ENCODE measurements at places on chromosomes 7 and 10.

GRCh38 chr7:105206985-105207384, 181.7 kb downstream of the SRPK2 start:
- no peak for DNase-seq

- no peak for DNase-seq
Measured at GRCh38 chr7:151137791-151138152, 29.7 kb downstream of the GBX1 start.

DNA sequence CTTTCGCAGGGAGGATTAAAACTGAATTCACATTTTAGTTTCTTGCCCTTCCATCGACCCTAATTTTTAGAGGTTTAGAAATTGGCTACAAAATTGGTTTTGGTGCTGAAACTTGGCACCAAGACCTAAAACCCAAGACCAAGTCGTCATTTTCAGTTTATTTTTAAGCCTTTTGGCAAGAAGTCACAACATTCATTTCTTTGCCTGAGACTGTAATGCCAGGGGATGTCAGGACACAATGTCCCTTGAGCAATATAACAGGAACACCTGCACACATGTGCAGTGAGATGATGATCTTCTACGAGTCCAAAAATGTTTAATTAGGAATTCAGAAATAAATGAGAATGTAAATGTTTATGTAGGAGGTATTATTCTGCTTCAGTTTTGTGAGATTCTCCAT, 335.4 kb upstream of the ANKRD30A start:
- DNase-seq, result no peak

DNA sequence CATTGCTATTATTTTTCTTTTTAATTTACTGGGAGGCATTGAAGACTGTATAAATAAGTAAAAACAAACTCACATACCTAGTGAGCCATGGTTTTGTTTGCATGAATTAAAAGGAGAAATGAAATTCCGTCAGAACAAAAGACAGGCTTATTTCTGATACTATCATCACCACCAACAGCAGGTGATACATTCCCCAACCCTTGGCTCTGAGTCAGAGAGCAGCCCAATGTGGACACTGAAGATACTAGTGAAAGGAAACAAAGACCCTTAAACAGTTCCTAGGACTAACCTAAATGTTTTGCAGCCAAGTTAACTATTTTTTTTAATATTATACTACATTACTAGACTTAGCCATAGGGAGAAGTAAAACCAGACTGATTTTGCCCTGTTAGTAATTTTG, 31.6 kb downstream of the CHRM2 start:
- DNase-seq, result no peak

GRCh38 chr10:72740528-72740927, 48.6 kb downstream of the MCU start:
- no peak for DNase-seq

GRCh38 chr10:68561865-68562649, 1.9 kb downstream of the TET1 start:
- DNase-seq, result no peak

DNA sequence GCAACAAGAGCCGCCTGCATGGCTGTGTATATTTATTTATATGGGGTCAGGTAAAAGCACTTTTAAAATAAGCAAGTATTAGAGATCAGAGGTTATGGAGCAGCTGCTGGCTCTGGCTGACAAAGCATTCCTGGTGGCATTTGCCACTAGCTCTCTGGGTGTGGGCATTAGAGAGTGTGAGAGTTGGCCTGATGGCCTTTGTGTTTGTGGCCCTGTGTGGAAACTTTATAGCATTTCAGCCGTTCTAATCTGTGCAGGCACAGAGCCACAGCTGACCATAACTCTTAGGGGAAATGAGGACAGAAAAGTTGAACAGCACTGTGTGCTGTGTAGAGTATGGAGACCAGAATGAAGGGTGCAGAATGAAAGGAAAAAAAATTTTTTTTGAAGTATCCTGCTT, 118.9 kb downstream of the AUTS2 start:
- no peak for DNase-seq

- no peak for DNase-seq
Measured at GRCh38 chr7:144691240-144691639, 144.6 kb downstream of the TPK1 start.

- no peak for DNase-seq
Measured at GRCh38 chr7:155352076-155352752, 54.5 kb downstream of the INSIG1 start.

DNA sequence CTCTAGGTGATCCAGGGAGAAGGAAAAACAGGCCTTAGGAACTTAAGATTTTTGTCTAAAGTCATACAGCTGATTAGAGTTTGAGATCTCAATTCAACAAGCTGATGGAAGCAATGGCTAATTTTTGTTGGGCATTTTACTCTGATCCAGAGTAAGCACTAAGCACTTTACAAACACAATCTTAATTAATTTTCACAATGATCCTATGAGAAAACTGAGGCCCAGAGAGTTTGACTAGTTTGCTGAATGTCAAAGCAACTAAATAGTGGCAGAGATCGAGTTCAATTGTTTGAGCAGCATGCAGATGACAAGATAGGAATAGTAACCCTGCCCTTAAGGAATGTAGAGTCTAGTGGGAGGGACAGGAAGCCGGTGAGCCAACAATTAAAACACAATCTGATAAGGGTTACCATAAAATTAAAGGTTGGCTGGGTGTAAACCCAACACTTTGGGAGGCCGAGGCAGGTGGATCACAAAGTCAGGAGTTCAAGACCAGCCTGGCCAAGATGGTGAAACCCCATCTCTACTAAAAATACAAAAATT, 13.5 kb upstream of the RPEL1 start:
- DNase-seq, result no peak

DNA sequence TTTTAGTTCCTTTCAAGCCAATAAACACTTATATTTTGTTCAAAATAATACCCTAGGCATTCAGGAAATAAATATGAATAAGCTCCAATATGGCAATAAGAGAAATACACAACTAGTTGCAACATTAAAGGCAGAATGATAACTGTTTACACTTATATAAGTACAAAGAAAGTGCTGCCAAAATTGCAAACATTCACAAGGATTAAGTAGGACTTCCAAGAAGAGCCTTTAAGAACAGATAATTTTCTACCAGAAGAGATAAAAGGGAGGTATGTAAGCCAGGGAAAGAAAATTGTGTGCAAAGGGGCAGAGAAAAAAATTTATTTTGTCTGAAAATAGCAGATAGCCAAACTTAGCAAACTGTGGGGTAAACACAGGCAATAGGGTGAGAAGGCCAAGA, 83.8 kb downstream of the CTNNA3 start:
- no peak for DNase-seq

- DNase-seq, result no peak
Measured at GRCh38 chr10:106919871-106920282, 244.6 kb downstream of the SORCS1 start.

GRCh38 chr7:30931161-30931928, 19.7 kb downstream of the AQP1 start:
- DNase-seq, result no peak

GRCh38 chr7:106041140-106041717, 70.9 kb downstream of the SYPL1 start:
- no peak for DNase-seq

DNA sequence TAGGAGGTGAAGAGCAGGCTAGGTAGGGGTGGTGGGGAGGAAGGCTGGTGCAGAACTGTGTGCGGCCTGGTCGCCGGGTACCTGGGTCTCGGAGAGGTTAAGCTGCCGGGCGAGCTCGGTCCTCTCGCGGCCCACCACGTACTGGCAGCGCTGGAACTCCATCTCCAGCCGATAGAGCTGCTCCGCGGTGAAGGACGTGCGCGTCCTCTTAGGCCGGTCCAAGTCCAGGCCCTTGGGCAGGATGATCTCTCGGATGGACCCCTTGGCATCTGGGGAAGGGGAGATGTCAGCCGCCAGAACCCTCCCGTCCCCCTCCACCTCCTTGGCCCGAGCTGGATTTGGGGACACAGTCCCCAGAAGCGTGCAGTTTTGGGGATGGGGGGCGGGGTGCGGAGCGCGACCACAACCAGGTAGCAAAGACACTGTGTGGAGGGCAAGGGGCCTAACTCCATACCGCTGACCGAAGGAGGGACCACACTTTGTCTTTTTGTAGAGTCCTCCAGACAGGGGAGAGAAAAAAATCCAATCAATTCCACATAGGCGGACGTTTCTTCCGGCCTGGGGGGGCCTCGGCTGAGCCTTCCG, 1.6 kb downstream of the VAX1 start:
- no peak for DNase-seq

- no peak for DNase-seq
Measured at GRCh38 chr7:137282043-137282442, 61.5 kb downstream of the PTN start.

DNA sequence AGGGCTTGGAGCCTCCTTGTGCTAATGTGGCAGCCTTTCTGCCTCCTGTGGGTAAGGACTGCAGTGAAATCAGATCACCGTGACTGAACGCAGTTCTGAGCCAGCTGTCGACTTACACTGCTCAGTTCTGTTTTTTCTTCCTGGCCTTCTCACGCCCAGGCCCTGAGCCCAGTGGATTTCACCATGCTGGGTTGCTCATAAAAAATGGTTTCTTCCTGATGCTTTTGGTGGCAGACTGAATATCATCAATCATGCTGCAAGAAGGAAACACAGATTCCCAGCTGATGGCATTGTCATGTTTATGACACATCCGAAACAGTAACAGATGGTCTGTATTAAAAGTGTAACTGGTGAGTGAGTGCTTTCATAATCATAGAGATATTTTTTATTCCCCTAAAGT, 389.6 kb downstream of the GALNT17 start:
- DNase-seq, result no peak

GRCh38 chr10:103814626-103815370, 40.6 kb downstream of the SH3PXD2A start:
- DNase-seq, result no peak

DNA sequence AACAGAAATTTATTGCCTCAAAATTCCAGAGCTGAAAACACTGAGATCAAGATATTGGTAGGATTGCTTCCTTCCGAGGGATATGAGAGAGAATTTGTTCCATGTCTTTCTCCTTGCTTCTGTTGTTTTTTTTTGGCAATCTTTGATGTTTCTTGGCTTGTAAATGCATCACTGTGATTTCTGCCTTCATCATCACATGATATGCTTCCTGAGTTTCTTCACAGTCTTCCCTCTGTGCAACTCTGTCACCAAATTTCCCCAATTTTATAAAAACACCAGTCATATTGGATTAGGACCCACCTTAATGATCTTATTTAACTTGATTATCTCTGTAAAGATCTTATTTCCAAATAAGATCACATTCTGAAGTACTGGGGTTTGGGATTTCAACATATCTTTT, 14.7 kb downstream of the TMEM236 start:
- DNase-seq, result no peak

- no peak for DNase-seq
Measured at GRCh38 chr10:34364253-34365037, 450.7 kb downstream of the PARD3 start.

GRCh38 chr7:133613250-133613790, 360.4 kb downstream of the EXOC4 start:
- DNase-seq, result no peak

- DNase-seq, result peak; percentile 1
Measured at GRCh38 chr10:27319752-27320431, 79.3 kb upstream of the ACBD5 start.

GRCh38 chr10:119025336-119025735, 4.2 kb upstream of the NANOS1 start:
- DNase-seq, result no peak

DNA sequence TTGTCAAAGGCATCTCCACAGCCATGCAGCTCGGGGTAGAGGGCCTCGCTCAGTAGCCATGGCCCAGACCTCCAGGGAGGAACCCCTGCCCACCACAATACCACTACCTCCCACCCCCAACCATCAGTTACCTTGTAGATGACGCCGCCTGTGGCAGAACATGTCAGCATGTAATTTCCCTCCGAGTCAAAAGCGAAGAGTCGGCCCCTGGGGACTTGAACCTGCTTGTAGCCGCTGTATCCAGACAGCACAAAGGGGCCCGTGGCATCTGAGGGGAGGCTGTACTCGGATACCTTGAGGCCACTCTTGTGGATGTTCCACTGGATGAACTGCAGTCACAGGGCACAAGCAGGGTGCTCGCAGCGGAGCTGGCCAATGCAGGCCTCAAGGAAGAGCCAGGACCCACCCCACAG, 16.3 kb upstream of the CYREN start:
- DNase-seq, result no peak

GRCh38 chr10:86969421-86970041, 1.2 kb downstream of the ADIRF start:
- no peak for DNase-seq

- DNase-seq, result no peak
Measured at GRCh38 chr10:113153493-113154102, 203.6 kb downstream of the TCF7L2 start.

DNA sequence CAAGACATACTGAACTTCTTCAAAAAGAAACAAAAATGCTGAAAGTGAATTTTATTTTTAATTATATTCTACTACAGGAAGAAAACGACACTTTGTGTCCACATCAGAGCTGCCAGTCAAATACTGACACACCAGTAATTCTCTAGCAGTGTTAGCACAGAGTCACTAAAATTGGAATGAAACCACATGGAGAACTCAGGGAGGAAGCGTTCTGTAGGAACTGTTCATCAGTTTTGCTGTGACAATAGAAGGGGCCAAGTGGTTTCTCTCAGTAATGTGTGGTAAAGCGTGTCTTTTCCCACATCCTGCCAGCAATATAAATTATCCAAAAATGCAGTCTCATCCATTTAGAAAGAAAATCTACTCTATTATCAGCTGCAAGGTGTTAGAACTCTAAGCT, 683.3 kb downstream of the GRM8 start:
- DNase-seq, result no peak

GRCh38 chr7:140229591-140230515, 53.1 kb upstream of the KDM7A start:
- DNase-seq, result peak; percentile 47

DNA sequence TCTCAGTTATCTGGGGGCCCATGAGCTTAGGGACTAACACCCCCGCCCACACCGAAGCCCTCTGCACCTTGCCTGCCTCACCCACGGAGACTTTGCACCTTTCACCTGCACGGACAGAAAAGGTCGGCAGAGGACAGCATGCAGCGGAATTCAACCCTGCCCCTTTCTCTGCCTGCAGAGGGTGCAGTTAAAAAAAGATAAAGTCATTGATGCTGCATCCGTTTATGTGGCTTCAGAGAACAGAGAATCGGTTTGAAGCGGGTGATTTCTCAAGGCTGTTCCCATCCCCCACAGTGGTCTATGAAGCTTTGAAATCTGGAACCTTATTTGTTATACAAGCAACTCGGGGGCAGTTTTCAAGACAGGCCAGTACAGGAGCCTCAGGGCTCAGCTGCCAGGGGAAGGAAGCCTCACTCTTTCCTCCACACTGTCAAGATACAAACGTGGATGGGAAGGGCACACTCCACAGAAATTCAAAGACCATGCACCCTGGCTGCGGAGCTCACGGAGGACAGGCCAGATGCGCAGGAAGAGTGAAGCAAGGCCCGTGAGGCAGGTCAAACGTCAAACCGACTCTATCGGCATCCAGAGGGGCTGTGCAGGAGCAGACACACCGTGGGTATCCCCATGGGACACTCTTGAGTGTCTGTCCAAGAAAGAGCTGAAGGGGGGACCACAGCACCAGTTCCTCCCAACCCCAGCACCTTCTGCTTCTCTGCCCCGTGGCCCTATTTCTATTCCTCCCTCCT, 66.3 kb downstream of the INSIG1 start:
- no peak for DNase-seq

Data from stimulated activated CD8-positive, alpha-beta memory T cell treated with anti-CD3 and anti-CD28 coated beads, Interleukin-12 subunit alpha, Interleukin-12 subunit beta, amount 100 ng/mL, for 4 hours (primary cell).